Calu3 (cell line): ENCODE measurements at places on chromosomes 7 and 10.
A peak's percentile ranks its signal among the peaks of the same experiment; 100 is the strongest.

DNA sequence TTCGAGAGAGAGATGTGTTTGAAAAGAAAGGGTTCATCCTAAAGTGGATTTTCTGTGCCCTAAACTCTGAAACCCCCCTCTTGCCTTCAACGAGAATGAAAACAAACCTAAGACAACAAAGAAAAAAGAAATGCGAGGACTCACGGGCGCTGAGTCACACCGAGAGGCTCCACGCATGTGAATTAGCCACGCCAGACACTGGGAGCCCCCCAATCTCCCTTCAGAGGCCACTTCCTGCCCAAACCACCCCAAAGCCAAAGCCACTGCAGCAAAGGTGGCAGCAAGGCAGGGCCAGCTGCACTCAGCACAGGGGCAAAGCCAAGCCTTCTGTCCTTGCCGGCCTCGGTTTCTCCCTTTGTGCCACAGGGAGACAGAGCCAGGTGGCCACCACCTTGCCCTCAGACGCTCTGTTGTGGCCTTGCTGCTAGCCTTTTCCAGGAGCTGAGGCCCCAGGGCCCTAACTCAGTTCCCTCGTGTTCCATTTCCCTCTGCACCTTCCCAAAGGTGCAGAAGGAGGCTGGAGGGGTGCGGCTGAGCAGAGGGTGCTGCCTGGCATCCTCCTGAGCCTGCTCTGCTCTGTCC is 93.3 kb downstream of the FAM53B start:
- no peak for DNase-seq

DNA sequence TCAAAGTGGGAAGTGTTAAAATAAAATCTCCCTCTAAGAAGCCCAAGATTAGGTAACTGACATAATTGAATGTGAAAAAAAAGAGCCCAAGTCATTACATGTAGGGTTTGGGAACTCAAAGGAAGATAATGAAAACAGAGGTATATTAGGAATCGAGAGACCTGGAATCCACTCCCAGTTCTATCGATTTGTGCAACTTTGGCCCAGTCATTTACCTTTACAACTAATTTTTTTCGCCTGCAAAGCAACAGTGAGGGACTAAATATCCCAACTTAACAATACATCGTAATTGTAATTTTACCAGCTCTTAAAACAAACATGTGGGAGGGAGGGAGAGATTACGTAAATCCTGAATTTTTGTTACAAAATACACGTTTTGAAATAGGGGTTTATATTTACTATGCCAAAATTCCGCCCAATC is 1.4 kb downstream of the MINDY3 start:
- DNase-seq = no peak

DNA sequence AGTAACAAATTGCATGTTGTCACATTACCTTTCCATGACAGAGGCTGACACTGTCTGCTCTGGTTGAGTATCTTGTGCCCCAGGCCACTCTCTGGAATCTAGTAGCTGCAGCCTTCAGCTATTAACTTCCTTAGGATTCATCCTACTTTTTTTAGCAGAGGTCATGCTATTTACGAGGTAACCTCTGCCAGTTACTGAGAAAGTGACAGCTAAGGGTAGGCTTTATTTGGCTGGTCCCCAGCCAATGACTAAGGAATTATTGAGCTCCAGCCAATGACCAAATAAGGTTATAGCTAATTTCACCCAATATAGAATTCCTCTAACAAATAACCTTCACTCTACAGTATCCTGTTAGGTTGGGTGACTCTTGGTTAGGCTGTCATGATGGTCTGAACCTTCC is 1361.7 kb downstream of the XPNPEP1 start:
- no peak for DNase-seq

DNA sequence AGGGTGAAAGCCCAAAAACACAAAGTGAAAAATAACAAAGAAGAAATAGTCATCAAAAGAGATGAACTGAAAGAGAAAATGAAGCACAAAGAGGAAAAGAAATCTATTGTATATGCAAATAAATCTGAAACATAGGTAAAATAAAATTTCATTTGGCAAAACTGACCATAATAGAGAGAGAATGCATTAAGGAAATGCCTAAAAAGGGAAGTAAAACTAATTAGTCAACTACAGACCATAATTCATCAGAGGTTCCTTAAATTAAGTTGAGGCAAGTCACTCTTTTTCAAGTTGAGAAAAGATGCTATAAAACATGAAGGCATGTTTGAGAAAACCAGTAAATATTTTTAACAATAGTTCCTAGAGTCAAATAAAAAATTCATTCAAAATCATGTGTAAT is 233.3 kb downstream of the LRRN3 start:
- DNase-seq = no peak

- DNase-seq = no peak
Observed at GRCh38 chr10:48792687-48793096, 108.0 kb downstream of the WDFY4 start.

- DNase-seq = peak; percentile 76
Observed at GRCh38 chr7:8260871-8261694, 884 bp downstream of the ICA1 start.

DNA sequence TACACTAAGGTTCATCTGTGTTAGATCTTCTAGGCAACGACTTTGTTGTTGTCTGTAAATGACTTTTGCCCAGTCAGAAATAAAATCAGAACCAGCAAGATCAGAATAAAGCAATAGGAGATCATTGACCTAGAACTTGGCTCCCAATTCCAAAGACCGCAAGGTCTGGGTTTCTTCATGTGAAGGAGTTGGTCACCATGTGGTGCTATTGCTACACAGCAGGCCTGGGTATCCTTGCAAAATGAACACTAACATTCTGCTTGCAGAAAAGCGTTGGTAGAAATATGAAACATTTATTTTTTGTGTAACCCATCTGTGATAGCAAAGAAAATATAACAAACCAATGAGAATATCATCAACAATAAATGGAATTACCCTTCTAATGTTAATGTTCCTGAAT is 831.0 kb downstream of the NXPH1 start:
- no peak for DNase-seq

DNA sequence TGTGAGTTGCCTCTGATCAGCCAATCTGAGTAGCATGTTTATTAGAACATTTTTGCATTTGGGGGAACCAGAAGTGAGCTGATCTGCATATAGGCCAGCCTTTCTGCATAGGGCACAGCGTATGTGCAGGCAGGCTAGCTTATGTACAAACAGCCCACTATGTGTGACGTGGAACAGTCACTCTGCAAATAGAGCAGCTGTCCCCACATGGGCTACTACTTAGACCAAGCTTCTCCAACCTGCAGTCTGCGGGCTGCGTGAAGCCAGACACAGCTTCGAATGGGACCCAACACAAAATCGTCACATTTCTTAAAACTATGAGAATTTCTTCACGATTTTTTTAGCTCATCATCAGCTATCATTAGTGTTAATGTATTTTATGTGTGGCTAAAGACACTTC is 134.1 kb upstream of the FAM20C start:
- no peak for DNase-seq

DNA sequence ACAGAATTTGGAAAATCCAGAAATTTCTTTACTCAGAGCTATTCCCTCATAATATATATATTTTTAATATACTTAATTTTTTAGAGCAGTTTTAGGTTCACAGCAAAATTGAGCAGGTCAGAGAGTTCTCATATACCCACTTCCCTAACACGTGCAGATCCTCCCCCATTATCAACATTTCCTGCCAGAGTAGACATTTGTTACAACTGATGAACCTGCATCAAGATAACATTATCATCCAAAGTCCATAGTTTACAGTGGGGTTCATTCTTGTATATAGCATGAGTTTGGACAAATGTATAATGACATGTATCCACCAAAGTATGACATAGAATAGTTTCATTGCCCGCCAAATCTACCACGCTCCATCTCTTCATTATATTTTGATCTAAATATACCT is 170.0 kb downstream of the PTEN start:
- no peak for DNase-seq

DNA sequence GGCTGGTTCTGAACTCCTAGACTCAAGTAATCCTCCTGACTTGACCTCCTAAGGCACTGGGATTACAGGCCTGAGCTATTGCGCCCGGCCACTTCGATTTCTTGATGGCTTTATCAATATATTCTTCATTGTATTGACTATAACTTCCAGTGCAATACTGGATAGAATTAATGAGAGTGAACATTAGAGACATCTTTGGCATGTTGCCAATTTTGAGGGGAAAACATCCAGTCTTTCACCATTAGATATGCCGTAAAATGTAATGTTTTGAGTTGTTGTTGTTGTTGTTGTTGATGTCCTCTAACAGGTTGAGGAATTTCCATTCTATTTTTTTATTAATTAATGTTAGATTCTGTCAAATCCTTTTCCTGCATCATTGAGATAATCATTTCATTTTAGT is 578.9 kb downstream of the ZWINT start:
- no peak for DNase-seq

GRCh38 chr7:141431140-141431479 is 120.1 kb upstream of the AGK start:
- no peak for DNase-seq

- DNase-seq = no peak
Observed at GRCh38 chr10:5556576-5556975, 31.8 kb downstream of the CALML3 start.
